ENCODE measurements at places on chromosomes 7 and 10. TPM values are rescaled to one million over a fixed set of nuclear protein-coding genes. Genes with fewer than 3 reads are reported as not detected.

OR2A12 gene
- not detected for total RNA-seq

C10orf143 gene
- total RNA-seq, result not detected

GFRA1 gene
- total RNA-seq, result 8.2 TPM

SORCS3 gene
- total RNA-seq, result 0.10 TPM

ZFAND4 gene
- 5.2 TPM for total RNA-seq

MOGAT3 gene
- not detected for total RNA-seq

GDF2 gene
- not detected for total RNA-seq

CCDC126 gene
- total RNA-seq, result 7.6 TPM

C10orf53 gene
- not detected for total RNA-seq

AGAP5 gene
- not detected for total RNA-seq

- no peak for DNase-seq
Observed at GRCh38 chr7:131183611-131184119, 144.0 kb upstream of the MKLN1 start.

GRCh38 chr7:124201768-124202349, 169.0 kb upstream of the TMEM229A start:
- no peak for DNase-seq

- no peak for DNase-seq
Observed at GRCh38 chr7:27427416-27427815, 184.8 kb downstream of the EVX1 start.

GRCh38 chr10:47029181-47030009, 118.2 kb downstream of the PTPN20 start:
- DNase-seq, result no peak

DNA sequence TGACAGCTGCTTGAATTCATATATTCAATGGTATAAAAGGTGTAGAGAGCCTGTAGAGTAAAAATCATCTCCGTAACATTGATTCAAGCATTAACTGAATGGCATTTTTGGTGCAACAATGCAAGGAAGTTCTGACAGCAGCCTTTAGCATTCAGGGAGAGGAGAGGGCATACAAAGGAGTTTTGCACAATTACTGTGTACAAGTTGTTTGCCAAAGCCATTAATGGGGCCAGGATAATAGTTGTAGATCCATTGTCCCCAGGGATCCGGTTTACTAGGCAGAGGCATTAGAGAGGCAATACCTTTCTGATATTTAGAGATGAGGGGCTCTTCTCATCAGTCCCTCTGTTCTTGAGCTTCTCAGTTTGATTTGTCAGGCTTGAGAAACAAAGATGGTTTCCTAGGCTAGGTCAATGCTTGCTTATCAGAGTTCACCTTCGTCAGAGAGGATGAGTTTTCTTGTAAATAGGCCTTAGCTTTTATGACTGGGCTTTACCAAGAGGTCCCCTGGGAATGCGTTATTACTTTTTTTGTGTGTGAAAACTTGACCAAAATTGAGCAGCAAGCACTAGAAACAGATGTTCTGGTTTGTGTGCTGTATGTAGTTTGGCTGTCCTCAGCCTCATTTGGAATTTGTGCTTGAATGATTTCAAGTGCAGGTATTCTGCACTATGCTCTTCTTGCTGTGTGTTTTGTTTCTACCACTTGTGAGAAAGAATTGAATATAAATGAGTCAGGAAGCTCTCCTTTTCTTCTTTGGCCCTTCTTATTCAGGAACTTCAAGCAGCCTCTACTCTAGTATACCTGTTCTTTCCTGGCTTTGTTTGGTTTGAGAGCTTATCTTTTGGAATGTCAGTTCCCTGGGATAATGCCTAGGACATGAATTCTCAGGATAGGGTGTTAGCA, 32.0 kb downstream of the SND1 start:
- DNase-seq, result no peak

GRCh38 chr10:11058965-11059364, 41.3 kb downstream of the CELF2 start:
- peak; percentile 31 for DNase-seq

GRCh38 chr10:97574374-97575126, 2.0 kb downstream of the ANKRD2 start:
- DNase-seq, result peak; percentile 99

GRCh38 chr10:128808921-128809440, 658.1 kb upstream of the MGMT start:
- DNase-seq, result no peak

- DNase-seq, result peak; percentile 56
Observed at GRCh38 chr10:17220652-17221100, 7.4 kb upstream of the VIM start.

DNA sequence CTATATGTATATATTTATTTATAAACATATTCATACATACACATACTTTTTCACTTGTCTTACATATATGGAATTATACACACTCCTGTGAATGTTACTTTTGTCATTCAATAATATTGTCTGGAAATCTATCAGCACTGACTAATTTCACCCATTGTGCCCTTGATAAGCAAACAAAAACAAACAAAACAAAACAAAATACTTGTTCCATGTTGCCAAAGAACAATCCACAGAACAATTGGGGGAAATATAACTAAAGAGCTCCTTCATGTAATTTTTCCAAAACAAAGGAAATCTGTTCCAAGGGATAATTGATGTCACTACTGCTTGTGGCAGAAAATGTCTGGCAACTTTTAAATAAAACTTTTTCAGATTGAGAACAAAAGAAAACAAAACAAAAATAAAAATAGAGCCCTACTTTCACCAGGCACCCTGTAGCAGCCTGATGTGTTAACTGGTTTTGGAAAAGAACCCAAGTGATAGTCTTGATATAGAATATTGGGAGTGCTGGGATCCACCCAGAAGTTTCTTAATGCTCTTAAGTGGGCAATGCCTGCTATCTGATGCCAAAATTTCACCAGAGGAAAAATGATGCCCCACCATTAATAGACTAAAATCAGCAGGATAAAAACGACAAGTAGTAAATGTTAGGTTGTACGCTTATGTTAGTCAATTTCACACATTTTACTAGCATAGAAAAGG, 34.0 kb upstream of the CCDC7 start:
- DNase-seq, result no peak
